Right atrium auricular region (tissue), 2 donors: ENCODE measurements at places on chromosomes 6 and 20. TPM values are rescaled to one million over a fixed set of nuclear protein-coding genes. Genes with fewer than 3 reads are reported as not detected.

DNA sequence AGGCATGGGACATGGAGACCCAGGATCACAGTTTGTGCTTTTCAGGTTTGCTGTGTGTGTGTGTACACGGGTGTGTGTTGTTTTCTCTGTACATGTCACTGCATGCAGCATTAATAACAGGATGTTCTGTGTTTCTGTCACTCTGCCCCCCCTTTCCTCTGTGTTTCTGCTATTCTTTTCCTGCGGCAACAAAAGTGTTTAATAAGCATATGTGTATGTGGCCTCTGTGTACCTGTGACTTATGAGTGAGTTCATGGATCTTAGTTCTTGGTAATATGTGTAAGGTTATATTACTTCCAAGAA is 9.8 kb downstream of the SYNGAP1 start:
- DNase-seq = no peak

DNA sequence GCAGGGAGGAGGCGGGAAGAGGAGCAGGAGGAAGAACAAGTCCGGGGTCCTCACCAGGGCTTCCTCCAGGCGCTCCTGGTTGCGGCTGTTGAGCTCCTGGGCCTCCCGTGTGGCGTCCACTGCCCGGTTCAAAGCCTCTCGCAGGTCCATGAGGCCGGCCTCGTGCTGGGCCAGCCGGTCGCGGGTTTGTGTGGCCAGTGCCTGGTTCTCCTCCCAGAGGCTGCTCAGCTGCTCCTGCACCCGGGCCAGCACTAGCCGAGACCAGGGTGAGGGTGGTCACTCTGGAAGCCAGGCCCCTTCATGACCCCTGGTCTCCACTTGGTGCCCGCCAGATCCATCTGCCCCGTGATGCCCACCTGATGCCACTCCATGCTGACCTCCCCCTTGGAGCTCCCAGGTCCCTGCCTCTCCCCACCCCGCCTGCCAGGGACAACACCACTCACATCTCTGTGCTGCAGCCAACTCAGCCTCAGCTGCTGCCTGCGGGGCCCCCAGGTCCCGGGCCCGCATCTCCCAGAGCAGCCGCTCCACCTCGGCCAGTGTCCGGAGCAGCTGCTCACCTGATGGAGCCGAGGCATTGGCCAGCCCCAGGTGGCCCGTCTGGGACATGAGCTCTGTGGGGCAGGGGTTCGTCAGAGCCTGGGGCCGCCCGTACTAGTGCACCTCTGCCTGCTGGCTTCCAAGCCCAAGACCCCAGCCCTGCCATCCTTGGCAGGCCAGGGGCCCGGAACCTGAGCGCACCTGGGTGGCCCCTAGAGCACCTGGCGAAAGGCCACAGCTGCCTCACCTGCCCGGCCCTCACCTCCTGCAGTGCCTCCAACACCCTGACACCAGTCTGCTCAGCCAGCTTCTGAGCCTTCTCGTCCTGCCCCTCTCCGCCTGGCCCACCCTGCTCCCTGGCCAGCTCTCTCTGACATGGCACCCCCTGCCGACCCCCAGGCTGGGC is 15.9 kb downstream of the ADRM1 start:
- no peak for DNase-seq

THBD gene
- total RNA-seq = 96.7 TPM

PHACTR3 gene
- 0.86 TPM for total RNA-seq

DNA sequence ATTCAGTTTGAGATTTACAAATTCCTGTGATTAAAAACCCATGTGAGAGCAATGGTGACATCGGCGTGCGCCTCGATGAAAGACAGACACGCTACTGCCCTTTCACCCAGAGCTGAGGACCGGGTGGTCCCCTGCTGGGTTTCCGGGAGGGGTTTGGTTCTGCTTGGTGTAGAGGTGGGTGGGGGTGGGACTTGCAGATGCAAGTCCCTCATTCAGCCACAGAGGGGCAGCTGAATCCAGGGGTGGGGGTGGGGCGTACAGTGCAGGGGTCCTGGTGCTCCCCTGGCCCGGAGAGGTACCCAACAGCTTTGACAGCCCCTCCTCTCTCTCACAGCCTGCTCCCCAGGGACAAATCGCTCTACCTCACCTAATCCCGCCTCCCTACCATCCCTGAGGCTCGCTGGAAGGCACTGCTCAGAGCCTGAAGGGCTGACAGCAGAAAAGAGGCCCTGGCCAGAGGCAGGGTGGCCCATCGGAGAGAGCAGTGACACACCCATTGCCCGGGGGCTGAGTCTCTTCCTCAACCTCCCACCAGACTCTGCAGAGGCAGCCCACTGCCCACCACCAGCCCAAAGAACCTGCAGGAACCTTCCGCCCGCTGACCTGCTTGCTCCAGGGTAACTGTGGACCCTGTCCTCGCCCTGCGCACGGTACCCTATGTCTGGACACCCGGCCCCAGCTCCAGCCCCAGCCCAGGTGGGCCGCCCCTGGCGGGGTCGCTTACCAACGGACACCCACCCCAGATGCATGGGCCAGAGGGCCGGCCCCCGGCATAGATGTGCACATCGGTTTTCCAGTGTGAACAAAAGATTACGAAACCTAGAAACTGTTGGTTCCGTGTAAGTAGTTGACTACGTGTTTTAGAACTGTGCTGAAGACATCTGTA is 118.4 kb downstream of the JPH2 start:
- peak; percentile 52 for DNase-seq

DNA sequence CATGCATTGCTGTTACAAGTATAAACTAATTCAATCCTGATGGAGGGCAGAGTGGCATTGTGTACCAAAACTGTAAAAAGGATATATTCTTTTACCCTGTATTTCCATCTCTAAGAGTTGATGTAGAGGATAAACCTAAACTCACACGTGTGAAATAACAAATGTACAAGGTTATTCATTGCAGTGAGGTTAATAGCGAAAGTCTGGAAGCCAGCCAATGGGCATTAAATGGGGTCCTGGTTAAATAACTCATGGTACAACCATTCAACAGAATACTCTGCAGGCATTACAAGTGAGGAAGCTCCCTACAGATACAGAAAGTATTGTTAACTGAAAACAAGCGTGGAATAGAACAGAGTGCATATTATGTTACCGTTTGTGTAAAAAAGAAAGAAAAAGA is 56.9 kb downstream of the BCAS1 start:
- DNase-seq = no peak

GRCh38 chr20:18705490-18705889 is 108.1 kb upstream of the SCP2D1 start:
- DNase-seq = no peak

NKX2-4 gene
- not detected for total RNA-seq

NRSN1 gene
- total RNA-seq = not detected

GRCh38 chr6:145559836-145560235 is 175.5 kb downstream of the EPM2A start:
- no peak for DNase-seq

GRCh38 chr6:163123098-163123497 is 291.4 kb upstream of the QKI start:
- no peak for DNase-seq

IYD gene
- not detected for total RNA-seq

- no peak for DNase-seq
These were observed 53.8 kb downstream of the GINS1 start for GRCh38 chr20:25461281-25461650.

GRCh38 chr20:48877304-48877703 is 44.2 kb upstream of the ARFGEF2 start:
- no peak for DNase-seq

- peak; percentile 76 for DNase-seq
These were observed 69.6 kb downstream of the SSR1 start for GRCh38 chr6:7243179-7243981.

DNA sequence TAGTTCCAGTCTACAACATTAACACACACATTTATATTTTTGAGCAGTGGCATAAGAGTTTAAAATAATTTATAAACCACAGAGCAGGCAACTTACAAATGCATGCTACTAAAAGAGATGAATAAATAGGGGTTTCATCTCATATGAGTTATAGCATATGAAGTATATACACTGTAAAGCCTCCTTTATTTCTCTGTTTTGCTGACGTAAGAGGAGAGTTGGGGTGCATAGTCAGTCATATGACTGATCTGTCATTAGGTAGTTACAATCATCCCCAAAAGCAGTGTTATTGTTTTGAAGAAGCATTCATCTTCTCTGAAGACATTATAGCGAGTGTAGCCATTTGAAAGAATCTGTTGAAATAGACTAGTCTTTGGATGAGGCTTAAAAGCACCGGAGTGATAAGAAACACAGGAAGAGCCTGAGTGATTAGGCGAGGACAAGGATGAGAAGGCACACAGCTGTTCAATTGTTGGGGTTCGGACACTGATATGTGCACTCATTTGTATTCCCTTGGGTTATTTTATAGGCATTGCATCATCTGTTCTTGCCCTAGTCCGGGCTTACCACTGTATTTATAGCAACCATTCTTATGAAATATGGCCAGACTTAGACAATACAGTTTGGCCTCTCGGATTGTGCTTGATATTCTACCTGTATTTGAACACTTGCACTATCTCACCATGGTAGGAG is 325.7 kb downstream of the SAMD5 start:
- DNase-seq = no peak

GRCh38 chr6:84453499-84453898 is 226.1 kb upstream of the CEP162 start:
- no peak for DNase-seq

GRCh38 chr6:82144007-82144851 is 103.3 kb downstream of the IBTK start:
- DNase-seq = peak; percentile 72

MRPS10 gene
- 27.9 TPM for total RNA-seq

DNA sequence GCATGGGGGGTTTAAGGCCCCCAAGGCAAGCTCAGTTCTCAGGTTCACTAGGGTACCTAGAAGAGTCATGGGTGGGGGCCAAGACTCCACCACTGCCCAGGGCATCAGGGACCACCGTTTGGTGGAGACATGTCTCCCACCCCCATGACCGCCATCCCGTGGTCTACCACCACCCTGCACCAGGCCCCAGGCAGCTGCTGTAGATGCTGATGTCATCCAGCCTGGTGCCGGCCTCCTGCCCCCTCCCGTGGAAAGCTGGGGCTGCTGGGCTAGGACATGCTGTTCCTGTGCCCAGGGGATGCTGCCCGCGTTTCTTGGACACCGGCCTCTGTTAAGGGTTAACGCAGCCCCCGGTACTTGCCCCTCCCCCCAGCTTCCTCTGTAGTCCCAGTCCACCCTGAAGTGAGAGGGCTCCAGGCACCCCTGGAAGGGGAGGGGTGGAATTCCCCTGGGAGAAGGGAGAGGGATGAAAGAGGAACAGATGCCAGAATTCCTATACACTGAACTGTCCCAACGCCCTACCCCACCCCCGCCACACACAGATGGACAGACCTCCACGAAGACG is 587 bp downstream of the IP6K3 start:
- DNase-seq = peak; percentile 68

- DNase-seq = no peak
These were observed at the start of gene FUT9 for GRCh38 chr6:96015518-96016333. Gene FUT9, plus strand, starts transcription at chr6:96015974. Its CDS starts 187,182 bp downstream, at chr6:96203156.

- no peak for DNase-seq
These were observed 242.8 kb upstream of the TCF21 start for GRCh38 chr6:133645966-133646740.

GRCh38 chr20:36314734-36315544 is 8.8 kb downstream of the DLGAP4 start:
- no peak for DNase-seq

DEFB132 gene
- total RNA-seq = not detected

DNA sequence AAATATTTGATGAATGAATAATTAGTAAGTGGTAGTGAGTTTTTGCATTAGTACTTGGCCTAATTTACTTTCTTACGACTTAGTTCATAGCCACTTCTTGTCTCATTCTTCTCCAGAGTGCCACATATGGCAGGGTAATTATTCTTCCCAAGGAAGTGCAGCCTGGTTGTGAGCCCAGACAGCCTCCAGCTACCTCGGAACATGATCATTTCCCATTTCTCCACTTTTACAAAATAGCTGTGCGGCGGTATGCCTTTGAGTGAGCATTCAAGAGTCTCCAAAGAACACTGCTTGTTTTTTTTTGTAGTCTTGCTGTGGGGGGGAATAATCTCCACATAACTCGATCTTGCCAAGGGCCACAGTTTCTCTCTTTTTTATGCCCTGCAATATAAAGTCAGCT is 765.0 kb downstream of the HDGFL1 start:
- DNase-seq = no peak

- DNase-seq = no peak
These were observed 48.1 kb downstream of the ERMARD start for GRCh38 chr6:169799474-169799926.

POFUT1 gene
- total RNA-seq = 31.6 TPM

GRCh38 chr6:168432196-168432595 is 8.8 kb upstream of the SMOC2 start:
- no peak for DNase-seq

CGAS gene
- 1.7 TPM for total RNA-seq

GRCh38 chr6:36956446-36956820 is 1.9 kb downstream of the PI16 start:
- no peak for DNase-seq

- DNase-seq = peak; percentile 66
These were observed at the start of gene RNF217 for GRCh38 chr6:124961777-124962638. Gene RNF217, plus strand, starts transcription at chr6:124962437. Its CDS starts 108 bp downstream, at chr6:124962545.

DNA sequence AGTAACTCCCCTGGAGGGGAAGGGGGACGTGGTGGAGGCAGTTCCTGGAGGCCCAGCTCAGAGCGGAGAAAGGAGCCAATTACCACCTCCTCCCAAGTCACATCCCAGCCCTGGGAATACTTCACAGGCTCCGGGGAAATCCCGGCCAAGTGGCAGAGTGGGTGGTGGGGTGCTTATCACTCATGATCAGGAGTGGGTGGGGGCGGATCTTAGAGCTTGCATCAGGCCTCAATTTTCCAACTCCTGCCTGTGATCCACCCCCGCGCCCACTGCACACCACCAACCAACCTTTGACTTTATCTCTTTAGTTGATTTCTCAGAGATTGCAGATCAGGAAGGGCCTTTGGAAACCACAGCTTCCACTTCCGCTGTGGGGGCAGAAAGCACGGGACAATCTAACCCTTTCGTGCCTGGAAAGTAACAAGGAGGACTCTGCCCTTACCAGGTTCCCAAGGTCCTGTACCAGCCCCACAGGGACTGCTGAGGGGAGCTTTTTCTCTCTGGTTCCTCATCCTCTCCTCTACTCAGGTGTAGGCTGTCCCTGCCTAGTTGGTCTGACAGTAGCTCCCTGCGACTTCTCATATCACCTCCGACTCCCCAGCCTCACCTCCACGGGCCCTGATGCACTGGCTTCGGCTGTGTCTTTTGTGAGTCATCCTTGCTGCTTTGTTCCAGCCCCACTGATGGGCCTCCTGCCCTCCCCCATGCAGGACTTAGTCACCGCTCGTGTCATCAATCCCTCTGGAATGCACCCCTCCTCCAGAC is 24.9 kb upstream of the IER3 start:
- peak; percentile 76 for DNase-seq

SIRPA gene
- 32.4 TPM for total RNA-seq

- DNase-seq = no peak
These were observed 24.5 kb downstream of the ARFGEF2 start for GRCh38 chr20:48945840-48946514.
